Tongue (tissue), 3 donors: ENCODE measurements at places on chromosomes 3 and 15. TPM values are rescaled to one million over a fixed set of nuclear protein-coding genes. Genes with fewer than 3 reads are reported as not detected.

The DNASE1L3 gene
- total RNA-seq, result not detected

The TRIM42 gene
- total RNA-seq, result not detected

The SEC11A gene
- 240 TPM for total RNA-seq

The CCR1 gene
- total RNA-seq, result 1.2 TPM

The UBE3A gene
- total RNA-seq, result 246 TPM

The IL16 gene
- 6.5 TPM for total RNA-seq

The HHATL gene
- total RNA-seq, result 51.8 TPM

The PLD1 gene
- total RNA-seq, result 60.6 TPM

The LTK gene
- 1.6 TPM for total RNA-seq

DNA sequence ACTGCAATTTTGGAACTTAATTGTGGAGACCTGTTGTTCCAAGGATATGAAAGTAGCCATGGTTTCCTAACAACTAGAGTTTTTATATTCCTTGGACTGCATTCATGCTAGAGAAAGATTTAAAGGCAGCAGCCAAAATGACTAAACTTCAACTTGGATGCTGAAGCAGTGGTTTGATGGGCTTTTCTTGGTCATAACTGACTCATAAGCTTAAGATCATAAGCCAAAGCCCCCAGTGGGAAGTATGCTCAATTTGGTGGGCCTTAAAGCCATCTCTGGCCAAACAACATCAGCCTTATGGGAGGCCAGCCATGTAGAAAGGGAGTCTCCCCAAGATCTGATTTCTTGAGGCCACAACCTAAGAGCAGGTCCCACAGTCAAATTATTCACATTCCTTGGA, 80.2 kb downstream of the ZNF280D start:
- DNase-seq, result peak; percentile 4

- DNase-seq, result no peak
These were observed 48.3 kb downstream of the BTD start for GRCh38 chr3:15649858-15650257.

GRCh38 chr15:69586721-69587120, 134.1 kb downstream of the RPLP1 start:
- no peak for DNase-seq

GRCh38 chr3:113912552-113913236, 35.1 kb upstream of the ZDHHC23 start:
- DNase-seq, result peak; percentile 52

- DNase-seq, result no peak
These were observed 24.9 kb upstream of the FAH start for GRCh38 chr15:80127911-80128310.

GRCh38 chr3:195542316-195542697, 818 bp downstream of the PPP1R2 start:
- peak; percentile 40 for DNase-seq

- DNase-seq, result peak; percentile 32
These were observed 74.8 kb downstream of the RPN1 start for GRCh38 chr3:128575777-128576176.

GRCh38 chr15:89781891-89782618, 5.9 kb downstream of the MESP2 start:
- no peak for DNase-seq

DNA sequence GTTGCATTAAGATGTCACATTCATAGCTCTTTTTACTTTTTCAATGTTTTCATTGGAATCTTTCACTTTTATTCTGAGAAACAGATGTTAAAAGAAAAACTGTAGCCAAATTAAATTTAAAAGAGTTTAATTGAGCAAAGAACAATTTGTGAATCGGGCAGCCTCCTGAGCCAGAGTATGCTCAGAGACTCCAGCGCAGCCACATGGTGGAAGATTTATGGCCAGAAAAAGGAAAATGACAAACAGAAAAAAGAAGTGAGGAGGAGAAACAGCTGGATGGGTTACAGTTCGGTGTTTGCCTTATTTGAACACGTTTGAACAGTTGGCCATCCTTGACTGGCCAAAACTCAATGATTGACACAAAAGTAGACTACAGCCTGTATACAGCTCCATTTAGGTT, 33.8 kb upstream of the RAB11A start:
- DNase-seq, result peak; percentile 68

GRCh38 chr3:160018959-160019358, 30.3 kb downstream of the IL12A start:
- no peak for DNase-seq

GRCh38 chr3:129749692-129750091, 143.2 kb upstream of the PLXND1 start:
- DNase-seq, result no peak

DNA sequence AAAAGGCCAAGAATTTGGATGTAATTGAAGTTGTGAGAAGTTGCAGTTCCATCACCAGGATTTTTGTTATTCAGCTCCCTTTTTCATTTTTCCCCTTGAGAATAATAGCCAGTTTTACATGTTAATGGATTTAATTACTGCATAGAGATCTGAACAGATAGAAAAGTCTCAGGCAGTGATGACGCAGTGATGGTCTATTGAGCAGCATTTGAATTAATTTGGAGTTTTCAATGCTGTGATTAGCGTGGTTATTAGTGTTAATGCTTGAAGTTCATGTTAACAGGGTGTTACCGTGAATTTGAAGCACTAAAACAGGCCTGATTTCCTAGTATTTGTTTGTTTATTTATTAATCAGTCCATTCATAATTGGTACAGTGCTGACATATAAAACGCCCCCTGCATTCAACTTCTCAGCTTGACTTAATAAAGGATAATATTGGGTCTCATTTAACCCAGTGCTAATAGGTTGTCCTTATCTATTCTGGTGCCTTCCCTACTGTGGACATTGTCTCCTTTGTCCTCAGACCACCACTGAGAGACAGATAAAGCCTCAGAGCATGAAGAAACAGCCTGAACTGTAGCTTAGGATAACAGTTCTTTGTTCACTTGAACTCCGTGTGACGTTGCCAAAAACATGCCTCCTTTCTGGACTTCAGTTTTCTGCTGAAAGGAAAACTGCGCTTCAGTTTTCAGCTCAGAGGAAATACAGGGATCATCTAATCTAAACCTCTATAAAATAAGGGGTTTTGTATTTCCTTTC, 82.4 kb downstream of the RTP4 start:
- DNase-seq, result no peak

DNA sequence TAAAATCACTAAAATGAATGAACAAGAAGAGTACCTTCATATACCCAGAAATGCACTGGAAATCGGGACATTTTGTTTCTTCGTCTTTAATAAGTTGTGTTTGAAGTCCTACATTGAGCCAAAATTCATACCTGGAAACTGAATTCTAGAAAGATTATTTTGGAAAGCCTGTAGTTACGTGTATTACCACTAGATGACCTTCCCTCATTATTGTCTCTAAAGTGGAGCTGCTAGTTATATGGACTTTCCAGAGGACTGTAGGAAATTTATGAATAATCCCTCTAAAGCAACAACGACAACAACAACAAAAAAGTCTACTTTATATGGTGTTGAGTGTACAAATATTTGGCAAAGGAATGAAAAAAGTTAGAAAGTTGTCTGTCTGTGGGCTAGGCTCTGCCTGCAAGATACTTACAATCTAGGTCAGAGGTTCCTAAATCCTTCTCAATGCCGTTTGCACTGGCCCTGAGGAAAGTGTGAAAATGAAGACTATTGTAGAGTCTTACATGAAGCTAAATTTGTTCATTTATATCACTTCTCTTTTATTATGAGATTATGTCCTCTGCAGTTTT, 234.8 kb upstream of the NR2E3 start:
- DNase-seq, result no peak

DNA sequence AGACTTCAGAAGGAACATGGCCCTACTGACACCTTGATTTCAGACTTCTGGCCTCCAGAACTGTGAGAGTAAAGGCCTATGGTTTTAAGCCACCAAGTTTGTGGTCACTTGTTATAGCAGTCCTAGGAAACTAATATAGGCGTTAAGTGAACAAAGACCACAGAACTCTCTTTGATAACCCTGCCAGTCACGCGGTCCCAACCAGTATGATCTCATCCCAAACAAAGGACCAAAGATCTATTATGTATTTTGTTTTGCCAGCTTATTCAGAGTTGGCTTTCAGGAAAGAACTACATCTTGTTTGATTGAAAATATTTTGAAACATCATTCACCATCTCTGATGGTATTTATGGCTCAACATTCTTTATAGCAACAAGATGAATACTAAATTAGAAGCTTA, 294.4 kb upstream of the SLCO3A1 start:
- no peak for DNase-seq

DNA sequence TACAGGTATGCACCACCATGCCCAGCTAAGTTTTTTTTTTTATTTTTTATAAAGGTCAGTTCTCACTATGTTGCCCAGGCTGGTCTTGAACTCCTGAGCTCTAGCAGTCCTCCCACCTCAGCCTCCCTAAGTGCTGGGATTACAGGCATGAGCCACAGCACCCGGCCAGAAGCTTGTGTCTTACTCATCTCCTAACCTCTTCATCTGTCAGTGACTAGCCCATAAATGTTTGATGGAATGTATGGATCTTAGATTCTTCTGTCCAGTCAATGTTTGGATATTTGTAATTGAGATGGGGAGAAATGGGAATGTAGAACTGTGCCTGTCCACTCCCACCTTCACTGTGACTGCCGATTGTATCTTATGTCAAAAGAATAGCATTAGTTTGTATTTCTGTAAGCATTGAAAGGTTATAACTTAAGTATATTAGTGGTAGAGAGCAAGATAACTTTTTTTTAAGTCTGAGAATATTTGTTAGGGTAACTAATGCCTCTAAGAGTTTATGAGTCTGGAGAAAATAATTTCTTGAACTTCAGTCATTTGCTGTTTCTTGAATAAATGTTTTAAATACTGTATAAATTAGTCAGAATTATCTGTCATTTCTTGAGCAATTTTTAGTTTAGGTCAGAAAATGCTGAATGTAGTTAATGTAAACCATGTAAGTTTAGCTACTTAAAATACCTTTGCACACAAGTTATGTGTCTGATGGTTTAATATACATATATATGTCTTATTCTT, 215.3 kb upstream of the CGNL1 start:
- no peak for DNase-seq

- DNase-seq, result no peak
These were observed 876.6 kb downstream of the TUSC7 start for GRCh38 chr3:117586161-117586560.

DNA sequence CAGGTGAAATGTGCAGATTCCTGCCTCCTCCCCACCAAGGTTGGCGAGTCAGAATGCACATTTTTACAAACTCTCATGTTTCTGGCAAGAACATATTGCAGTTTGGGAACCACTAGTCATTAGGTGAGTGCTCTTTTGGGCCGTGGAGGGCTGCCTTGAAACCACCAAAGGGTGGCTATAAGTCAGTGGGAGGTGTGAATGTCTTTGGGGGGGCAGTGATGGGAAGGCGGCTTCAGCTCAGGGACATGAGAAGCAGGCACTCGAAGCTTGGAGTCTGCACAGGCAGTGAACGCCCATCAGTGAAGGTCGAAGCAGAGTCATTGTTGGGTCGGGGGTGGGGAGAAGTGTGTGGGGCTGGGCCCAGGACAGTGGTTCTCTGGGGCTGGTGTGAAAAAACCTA, 1.1 kb downstream of the NOX5 start:
- no peak for DNase-seq

DNA sequence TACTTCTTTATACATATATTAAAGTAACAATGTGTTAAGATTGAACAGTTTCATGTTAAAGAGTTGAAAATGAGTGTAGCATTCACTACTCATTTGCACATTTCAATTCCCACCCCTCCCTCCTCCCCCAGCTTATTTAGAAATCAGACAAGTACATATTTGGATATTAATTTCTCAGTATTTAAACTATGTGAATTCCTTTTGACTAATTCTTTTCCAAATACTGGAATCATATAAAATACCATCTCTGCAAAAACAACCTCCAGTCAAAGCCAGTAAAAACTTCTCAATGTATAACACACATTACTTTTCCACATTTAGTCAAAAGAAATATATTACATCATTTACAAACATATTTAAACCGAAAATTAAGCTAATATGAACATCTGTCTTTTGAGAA, 25.5 kb upstream of the SHC4 start:
- no peak for DNase-seq

- no peak for DNase-seq
These were observed 372.2 kb upstream of the MCTP2 start for GRCh38 chr15:93859176-93859575.
